ENCODE measurements at places on chromosomes 2 and 18.

DNA sequence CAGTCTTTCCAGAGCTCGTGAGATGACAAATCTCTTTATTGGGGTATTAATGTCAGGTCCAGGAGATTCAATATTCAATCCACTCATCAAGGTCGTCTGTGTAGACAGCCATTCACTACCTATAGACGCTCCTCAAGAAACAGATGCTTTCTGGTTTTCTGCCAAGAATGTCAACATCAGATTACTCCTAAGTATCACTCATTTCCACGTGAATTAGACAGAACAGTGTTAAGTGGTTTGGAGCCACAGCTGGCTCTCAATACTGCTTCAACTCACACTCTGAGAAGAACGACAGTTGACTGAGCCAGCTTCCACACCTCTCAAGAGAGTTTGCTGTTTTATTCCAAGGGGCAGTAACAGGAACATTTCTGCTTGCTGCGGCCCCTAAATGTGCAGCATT is 113.5 kb upstream of the NEDD4L start:
- DNase-seq: no peak

GRCh38 chr2:200590090-200590489 is 4.3 kb downstream of the AOX1 start:
- no peak for DNase-seq

DNA sequence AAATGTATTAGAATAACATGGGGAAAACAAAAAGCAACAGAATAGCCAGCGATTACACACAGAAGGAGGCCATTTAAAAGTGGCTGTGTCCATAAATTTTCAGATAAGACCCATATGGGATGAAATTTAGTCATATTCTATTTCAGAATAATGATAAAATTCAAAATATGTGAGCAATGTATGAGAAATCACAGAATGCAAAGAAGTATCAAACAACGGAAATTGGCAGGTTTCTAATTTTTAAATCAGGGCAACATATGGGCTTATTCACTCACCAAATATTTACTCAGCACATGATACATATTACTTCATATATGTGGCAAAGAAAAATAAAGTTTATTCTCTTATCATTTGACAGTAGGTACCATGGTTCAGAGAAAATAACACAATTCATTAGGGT is 208.5 kb downstream of the GRB14 start:
- no peak for DNase-seq

DNA sequence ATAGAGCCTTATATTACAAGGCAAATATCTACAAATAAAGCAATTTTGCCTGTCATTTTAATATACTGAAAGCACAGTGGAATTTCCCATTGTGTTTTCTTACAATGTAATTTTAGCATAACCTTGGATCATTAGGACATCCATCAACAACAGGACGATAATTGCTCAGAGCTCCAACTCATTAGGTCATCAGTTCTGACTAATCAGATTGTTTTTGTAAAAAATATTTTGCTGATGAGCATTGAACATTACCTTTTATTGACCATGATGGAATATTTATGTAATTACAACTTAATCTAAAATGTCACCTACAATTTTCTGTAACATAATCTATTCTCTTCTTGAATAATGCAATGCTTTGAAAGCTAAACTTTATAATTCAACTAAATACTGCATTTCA is 215.3 kb upstream of the DSEL start:
- DNase-seq: no peak
